ENCODE measurements at places on chromosomes 6 and 20.

GRCh38 chr6:36698871-36699271 lies 1.2 kb downstream of the RAB44 start:
- DNase-seq, result no peak

- no peak for DNase-seq
These were observed 291.2 kb downstream of the CDH26 start for GRCh38 chr20:60249436-60249835.

- DNase-seq, result no peak
These were observed 189.7 kb downstream of the TAF4 start for GRCh38 chr20:61875996-61876395.

- no peak for DNase-seq
These were observed 608.0 kb downstream of the COL12A1 start for GRCh38 chr6:74597840-74598239.

GRCh38 chr6:118843685-118844390 lies 50.1 kb upstream of the ASF1A start:
- peak; percentile 25 for DNase-seq

DNA sequence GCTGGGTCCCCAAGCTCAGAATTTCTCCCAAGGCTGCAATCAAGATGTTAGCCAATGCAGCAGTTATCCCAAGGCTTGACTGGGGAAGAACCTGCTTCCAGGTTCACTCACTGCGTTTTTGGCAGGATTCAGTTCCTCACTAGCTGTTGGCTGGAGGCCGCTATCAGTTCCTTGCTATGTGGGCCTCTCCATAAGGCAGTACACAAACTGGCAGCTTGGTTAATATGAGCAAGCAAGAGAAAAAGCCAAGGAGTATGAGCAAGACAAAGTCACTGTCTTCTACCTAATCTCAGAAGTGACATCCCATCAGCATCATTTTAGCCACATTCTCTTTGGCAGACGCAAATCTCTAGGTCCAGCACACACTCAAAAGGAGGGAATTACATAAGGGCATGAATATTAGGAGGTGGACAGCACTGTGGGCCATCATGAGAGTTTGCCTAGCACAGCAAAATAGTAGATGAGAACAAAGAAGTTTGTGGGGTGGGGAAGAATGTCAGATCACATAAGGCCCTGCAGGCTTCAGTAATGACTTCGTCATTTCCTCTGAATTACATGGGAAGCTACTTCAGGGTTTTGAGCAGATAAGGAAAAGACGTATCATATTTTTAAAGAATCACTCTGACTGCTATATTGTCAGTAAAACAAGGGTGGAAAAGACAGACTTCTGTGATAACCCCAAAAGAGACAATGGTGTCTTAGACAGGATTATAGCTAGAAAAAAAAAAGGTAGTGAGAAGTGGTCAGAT lies 25.5 kb downstream of the LMBRD1 start:
- DNase-seq, result peak; percentile 16

DNA sequence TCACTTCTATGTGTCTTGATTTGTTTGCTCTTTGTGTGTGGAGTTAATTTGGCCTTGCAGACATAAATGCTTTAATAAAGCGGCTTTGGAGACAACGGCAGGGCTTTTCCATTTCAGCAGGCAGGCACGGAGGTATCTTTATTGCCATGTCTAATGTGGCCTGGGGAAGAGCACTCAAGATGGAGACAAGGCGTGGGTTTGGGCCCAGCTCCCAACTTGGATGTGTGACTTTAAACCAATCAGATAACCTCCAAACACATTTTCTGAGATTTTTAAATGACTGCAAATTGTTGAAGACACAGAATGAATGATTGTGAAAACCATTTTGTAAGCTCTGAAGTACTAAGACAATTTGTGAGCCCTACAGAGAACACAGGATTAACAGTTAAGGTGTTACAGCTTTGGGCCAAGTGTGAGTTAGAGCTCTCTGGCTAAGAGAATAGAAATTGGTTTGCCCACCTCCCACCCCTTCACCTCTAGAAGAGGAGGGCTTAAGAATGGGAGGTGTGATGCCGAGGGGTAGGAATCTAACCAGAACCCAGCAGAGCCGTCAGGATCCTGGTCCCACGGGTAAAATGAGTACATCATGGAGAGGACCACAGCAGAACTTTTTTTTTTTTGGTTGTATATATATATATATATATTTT lies 9.0 kb downstream of the DYNLT1 start:
- no peak for DNase-seq

DNA sequence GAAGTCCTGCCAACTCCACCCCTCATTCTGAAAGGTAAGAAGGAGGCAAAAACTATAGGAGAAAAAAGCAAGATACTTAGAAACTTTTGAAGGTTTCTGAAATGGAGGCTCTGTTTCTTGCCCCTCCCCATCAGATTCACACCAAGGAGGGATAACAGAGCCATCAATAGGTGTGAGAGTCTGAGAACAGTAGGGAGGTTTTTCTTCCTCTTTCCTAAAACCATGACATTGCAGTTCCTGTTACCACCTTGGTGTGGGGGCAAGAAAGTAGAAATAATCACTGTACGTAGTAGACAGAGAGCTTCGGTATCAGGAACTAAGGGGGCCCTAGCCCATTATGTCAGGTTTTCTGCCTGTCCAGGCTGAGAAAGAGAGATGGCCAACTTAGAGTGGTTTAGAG lies 333.3 kb upstream of the SYNCRIP start:
- DNase-seq, result no peak

- no peak for DNase-seq
These were observed 147.3 kb downstream of the TRIM27 start for GRCh38 chr6:28776269-28777146.

GRCh38 chr6:13071550-13072345 lies 256.6 kb downstream of the TBC1D7 start:
- no peak for DNase-seq

DNA sequence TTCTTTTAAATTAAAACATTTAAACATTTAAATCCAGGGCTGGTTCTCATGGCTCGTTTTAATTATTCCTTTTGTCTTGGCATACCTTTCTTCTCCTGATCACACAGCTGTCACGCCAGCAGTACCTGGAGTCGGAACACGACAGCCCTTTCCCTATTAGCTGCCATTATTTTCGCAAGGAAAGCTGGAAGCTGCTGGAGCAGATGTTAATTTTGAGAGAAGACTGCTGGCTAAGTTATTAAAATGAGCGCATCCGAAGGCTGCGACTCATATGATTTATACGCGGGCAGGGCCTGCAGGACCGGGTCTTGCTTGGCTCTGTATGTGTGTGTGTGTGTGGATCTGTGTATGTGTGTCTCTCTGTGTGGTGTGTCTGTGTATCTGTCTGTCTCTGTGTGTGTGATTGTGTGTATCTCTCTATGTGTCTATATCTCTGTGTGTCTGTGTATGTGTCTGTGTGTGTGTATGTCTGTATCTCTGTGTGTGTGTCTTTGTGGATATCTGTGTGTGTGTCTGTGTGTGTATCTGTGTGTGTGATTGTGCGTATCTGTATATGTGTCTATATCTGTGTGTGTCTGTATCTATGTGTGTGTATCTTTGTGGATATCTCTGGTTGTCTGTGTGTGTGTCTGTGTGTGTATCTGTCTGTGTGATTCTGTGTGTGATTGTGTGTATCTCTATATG lies 191.5 kb downstream of the CDH4 start:
- DNase-seq, result no peak

GRCh38 chr20:7742479-7742878 lies 197.8 kb downstream of the HAO1 start:
- no peak for DNase-seq

GRCh38 chr6:33061987-33062386 lies 11.5 kb downstream of the HLA-DPA1 start:
- DNase-seq, result no peak

- no peak for DNase-seq
These were observed 58.8 kb upstream of the KHDRBS2 start for GRCh38 chr6:62344850-62345249.

GRCh38 chr6:113920663-113921267 lies 50.2 kb downstream of the HDAC2 start:
- DNase-seq, result no peak

GRCh38 chr6:98970469-98970868 lies 22.7 kb upstream of the FBXL4 start:
- no peak for DNase-seq

DNA sequence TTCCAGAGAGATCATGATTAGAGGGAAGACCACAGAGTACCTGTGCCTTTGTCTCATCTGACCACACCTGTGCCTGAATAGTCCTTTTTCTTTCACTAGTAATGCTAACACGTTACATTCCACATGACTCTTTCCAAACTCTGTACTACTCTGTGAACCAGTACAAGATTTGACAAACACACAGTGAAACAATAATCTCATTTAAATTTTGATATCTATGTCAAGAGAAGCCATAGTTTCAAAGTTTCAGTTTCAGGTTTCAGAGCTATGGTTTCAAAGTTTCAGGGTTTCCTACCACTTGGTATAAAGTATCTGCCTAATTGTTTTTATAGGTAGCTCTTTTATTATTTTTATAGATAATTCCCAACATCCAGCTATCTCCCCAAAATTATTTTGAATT lies 62.0 kb upstream of the PHACTR2 start:
- no peak for DNase-seq

DNA sequence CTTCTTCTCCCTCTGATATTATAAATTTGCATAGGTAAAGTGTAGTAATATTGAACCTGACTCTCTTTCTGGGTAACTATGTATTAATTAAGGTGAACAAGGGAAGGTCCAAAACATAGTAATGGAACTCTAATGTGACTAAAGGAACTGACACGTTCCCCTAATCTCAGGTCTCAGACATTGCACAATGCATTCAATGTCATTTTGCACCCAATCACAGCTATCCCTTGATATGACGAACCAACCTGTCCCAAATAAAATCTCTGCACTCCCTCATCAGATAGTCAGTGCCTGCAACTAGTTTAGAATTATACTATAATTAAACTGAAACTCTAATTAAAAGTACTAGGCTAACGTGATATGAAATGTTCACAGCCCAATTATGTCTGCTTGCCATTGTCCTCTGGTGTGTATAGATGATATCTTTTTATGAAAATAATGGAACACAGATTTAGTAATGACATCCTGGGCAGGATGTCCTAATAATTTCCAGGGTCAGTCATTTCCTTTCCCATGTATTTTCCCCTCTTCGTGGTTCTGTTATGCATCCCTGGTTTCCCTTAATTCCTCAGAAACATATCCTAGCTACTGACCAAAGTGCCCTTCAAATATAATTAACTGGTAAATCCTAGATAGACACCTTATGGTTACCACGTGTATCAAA lies 36.8 kb downstream of the PTPRK start:
- no peak for DNase-seq

DNA sequence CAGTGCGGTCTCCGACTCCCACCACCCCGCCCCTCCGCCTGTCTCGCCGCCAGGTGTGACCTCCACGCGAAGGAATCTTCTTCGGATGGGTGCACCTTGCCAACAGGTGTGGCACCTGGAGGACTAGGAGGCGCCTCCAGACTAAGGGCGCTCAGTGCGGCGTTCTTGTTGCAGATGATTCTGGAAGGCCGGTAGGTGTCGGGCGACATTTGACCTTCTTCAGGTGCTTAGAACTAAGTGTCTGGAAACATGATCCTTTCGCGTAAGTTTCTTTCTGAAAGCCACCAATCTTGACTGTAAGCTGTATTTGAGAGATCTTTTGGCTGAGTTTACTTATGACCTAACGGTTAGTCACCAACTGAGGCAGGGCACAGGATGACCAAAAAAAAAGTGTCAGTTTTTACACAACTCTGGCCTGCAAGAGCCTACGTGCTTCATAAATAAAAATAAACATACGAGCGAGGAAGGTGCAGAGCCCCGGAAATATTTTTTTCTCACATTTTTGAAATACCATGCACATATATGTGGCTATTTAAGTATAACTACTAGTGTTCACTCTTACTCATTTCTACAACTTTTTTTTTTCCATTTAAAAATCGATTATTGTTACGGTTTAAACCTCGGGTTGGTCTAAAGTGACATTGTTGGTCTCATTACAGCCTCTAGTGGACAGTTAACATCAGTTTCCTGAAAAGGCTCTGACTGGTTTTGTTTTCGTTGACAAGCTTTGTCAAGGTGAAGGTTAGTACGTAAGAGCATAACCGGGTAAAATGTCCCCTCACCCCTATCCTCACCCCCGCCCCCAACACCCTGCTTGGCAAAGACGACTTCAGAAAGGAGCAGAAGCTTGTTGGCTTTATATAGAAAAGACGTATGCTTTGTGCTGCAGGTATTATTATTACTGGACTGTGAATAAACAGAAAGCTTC lies 1.6 kb upstream of the ATXN1 start:
- peak; percentile 48 for DNase-seq

- DNase-seq, result peak; percentile 88
These were observed 21.3 kb downstream of the TNXB start for GRCh38 chr6:32087574-32088486.

- DNase-seq, result no peak
These were observed 76.9 kb upstream of the RIPOR2 start for GRCh38 chr6:25012657-25013056.

- no peak for DNase-seq
These were observed 26.0 kb downstream of the BPIFB4 start for GRCh38 chr20:33105316-33105924.

- no peak for DNase-seq
These were observed 62.6 kb downstream of the BANF2 start for GRCh38 chr20:17762243-17762872.

DNA sequence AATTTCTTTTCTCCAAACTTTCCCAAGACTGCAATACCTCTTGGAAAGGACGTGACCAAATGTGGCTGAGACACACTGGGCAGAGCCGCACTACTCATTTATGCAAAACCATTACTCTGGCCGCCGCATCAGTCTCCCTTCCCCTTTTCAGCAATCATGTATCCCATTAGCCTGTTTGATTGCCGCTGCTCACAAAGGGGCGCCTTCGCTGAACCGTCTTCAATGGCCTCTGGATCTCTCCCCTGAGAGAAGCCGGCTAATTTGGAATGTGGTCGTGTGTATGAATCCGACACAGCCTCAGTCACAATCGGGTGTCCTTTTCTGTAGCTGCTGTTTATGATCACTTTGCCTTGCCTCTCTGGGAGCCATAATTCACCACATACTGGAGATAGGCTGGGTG lies 361.1 kb downstream of the ZFAND3 start:
- DNase-seq, result no peak

GRCh38 chr20:33370291-33370690 lies 31.0 kb downstream of the CDK5RAP1 start:
- peak; percentile 32 for DNase-seq

DNA sequence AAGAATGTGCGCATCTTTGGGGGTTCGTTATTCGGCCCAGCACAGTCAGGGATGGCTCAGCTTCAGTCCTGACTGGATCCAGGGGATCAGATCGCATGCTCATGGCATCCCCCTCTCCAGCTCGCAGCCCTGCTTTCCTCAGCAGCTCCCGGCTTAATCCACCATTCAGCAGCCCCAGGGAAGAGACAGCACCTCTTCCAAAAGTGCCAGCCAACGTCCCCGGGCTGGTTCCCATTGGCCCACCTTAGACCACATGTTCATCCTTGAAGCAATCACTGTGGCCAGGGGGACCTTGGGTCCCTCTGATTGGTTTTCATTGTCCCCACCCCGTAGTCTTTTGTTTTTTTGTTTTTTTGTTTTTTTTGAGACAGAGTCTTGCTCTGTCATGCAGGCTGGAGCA lies 188.7 kb downstream of the ZMYND8 start:
- no peak for DNase-seq

GRCh38 chr20:17956099-17956685 lies 12.4 kb downstream of the SNX5 start:
- DNase-seq, result no peak
